BE2C (cell line): ENCODE measurements at places on chromosomes 11 and 22.

GRCh38 chr11:45025716-45026492 lies 75.2 kb upstream of the TP53I11 start:
- DNase-seq = peak; percentile 68

DNA sequence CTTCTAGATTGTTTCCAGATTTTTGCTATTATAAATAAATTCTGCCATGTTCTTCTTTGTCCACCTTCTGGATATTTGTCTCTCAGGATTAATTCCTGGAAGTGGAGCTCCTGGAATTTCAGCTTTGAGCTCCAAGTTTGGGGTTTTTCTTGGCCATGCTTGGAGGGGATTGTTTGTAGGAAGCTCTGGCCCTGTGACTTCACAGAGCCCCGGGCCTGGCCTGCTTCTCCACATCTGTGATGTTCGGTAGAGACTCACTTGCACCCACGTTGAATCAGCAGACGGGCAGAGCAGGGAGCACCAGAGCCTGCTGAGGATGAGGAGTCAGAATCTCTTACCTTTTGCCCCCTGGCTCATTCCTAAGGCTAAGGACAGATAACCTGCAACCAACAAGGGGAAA lies 35.7 kb downstream of the LRRC32 start:
- DNase-seq = no peak

DNA sequence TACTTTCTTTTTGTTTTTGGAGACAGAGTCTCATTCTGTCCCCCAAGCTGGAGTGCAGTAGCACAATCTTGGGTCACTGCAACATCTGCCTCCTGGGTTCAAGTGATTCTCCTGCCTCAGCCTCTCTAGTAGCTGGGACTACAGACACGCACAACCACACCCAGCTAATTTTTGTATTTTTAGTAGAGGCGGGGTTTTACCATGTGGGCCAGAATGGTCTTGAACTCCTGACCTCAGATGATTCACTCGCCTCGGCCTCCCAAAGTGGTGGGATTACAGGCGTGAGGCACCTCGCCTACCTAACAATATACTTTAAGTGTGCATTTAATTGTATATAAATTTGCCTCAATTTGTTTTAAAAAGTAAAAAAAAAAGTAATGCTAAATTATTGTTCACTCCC lies 38.4 kb downstream of the GRK3 start:
- no peak for DNase-seq

GRCh38 chr22:44898236-44898635 lies 111.6 kb downstream of the PHF21B start:
- DNase-seq = no peak

DNA sequence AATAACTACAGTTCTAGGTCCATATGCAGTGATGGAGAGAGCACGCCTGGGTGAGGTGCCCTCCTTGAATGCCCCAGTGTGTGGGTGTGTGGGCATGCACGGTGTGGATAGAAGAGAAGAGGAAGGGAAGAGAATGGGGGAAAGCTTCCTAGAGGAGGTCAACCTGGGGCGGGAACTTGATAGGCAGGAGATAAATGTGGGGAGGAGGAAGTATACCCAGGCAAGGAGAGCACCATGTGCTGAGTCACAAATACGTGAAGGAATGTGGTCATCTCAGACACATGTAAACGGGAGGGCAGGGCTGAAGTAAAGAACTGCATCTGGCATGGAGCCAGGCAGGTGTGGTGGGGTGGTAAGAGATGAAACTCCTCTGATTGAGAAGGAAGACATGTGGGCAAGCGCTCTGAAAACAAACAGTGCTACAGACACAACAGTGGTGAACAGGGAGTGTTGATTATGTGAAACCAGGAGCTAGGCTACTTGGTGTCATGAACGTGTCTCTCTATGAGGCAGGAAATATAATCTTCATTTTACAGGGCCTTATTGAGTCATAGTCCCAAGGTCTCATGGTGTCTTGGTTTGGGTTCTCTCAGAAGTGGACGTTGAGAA lies 61.5 kb upstream of the EED start:
- DNase-seq = no peak

GRCh38 chr22:23984430-23984829 lies 4.5 kb downstream of the GSTT2 start:
- peak; percentile 63 for DNase-seq

DNA sequence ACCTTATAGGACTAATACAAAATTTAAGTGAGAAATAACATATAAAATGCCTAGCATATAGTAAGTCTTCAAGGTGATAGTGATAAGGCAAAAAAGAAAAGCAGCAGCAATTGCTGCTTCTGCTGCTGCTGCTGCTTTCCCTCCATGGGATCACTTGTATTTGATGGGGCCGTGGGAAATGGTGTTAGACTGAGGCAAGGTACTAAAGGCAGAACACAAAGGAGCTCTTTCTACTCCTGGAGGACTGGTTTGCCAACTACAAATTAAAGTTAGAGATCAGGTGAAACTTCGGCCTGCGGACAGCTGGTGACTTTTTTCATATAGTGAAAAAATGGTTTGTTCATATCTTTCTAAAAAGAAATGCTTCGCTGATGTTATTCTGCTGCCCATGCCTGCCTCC lies 46.3 kb downstream of the SWAP70 start:
- no peak for DNase-seq

GRCh38 chr22:23029521-23030228 lies 40.6 kb upstream of the GNAZ start:
- no peak for DNase-seq

DNA sequence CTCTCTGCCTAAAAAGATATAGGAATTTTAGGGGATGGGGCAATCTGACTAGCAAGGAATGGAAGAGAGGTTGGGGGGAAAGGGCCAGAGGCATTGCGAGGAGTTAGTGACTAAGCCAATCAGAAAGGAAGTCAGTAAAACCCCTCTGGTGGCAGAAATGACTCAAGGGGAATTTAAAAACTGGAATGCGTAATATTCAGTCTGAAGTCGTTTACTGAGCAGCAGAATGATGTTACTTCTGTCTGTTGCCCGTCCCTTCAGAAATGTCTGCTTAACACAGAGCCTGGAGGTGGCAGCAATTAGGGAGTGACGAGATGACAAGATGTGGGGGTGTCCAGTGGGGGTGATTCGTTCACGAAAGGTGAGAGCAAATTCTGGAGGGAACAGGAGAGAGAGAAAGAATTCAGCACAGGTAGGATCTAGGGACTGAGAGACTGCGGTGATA lies 107.7 kb upstream of the CLMP start:
- DNase-seq = no peak

DNA sequence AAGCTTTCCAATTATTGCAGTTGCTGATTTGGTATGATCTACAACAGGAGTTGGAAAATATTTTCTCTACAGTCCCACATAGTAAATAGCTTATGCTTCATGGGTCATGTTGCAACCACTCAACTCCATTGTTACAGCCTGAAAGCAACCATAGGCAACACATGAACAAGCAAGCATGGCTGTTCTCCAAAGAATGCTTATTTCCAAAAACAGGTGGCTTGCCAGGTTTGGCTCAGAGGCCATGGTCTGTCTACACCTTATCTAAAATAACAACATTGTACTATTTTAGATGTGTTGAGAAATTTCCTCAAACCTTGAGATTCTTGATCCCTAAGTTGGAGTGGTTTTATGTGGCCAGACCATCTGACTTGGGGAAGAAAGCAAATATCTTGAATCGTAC lies 153.9 kb upstream of the MPPED2 start:
- no peak for DNase-seq

DNA sequence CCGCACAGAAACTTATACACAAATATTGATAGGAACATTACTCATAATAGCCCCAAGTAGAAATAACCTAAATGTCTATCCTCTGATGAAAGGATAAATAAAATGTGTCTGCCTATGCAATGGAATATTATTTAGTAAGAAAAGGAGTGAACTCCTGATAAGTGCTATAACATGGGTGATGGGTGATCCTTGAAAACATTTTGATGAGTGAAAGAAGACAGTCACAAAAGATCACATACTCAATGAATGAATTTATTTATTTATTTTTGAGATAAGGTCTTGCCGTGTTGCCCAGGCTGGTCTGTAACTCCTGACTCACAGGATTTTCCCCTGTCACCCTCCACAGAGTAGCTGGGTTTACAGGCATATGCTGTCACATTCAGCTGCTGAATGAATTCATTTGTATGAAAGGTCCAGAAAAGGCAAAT lies 17.3 kb downstream of the RNF121 start:
- peak; percentile 16 for DNase-seq
